CD4-positive, alpha-beta T cell treated with Interleukin-2 at 100 ng/mL for 4 hours (primary cell): ENCODE measurements at places on chromosomes 2 and 18.
A peak's percentile ranks its signal among the peaks of the same experiment; 100 is the strongest.

DNA sequence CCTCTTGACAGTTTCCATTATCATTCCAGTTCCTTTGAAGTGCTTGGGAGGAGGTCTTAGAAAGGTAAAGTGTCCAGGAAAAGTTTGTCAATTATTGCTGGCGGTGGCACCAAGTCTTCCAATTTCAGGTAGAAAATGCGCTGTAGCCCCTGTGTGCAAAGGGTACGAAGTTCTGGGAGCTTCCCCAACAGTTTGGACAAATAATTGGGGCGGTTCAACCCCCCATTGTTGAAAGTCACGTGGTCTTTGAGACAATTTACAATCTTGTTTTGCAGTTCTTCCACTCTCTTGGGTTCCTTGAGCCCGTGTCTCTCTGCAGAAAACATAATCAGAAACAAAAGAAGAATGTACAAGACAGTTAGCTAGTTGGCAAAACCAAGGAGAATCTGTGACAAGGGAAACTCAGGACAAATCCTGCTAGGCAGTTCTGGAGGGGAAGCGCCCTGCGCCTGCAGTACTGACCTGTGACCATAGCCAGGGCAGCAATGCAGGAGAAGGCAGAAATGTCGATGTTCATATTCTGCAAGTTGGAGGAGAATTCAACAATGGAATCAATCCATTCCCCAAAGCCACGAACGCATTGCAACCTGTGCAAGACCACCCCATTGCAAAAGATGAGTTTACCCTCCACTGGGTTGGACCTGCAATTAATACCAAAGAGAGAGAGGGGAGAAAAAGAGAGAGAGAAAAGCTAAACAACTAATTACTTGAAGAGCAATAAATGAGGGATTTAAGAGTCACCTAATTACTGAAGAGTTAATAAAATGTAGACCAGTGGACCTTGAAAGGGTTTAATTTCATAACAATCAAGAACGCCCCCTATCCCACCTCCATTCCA, 6.6 kb downstream of the NR4A2 start:
- no peak for DNase-seq

DNA sequence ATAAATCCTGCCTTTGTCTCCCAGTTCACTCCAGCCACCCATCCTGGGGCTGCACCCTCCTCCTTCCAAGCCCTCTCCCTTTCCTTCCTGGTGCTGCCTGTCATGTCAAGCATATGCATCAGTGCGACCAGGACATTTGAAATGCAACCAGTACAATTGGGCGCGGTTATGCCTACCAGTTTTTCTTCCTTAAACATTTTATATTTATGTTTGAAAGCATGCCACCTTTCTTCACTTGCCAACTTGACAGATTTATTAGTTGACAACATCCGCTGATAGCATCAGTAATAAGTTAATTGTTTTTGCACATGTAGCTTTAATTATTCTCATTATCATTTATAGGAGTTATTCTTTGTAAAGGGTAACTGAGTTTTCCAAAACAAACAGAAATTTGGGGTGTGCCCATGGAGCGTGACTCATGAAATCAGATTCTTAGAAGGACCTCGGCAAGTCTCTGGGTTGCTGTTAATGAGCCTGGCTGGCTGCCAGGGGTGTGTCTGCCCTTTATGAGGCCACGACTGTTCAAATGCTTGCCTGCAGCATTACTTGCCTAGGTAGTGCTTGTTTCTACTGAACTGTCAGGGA, 32.8 kb upstream of the IL1B start:
- DNase-seq = peak; percentile 49

DNA sequence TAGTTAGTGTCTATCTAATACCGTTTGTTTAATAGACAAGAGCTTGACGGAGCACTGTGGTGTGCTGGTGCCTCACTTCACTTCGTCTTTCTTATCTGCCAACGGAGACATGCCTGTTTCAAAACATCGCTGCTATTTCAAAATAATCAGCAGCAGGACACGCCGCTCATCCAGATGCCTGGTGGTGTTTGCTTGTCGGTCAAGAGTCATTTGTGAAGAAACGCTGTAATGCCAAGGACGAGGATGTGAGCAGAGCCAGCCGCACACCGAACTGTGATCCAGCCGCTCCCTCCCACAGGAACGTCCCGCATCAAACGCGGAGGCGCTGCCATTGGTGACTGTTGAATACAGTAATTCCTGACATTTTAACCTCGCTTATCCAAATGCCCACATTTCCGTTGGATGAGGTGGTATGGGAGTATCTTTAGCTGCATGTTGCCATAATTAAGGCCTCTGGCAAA, 432.4 kb downstream of the FBXO15 start:
- DNase-seq = no peak

DNA sequence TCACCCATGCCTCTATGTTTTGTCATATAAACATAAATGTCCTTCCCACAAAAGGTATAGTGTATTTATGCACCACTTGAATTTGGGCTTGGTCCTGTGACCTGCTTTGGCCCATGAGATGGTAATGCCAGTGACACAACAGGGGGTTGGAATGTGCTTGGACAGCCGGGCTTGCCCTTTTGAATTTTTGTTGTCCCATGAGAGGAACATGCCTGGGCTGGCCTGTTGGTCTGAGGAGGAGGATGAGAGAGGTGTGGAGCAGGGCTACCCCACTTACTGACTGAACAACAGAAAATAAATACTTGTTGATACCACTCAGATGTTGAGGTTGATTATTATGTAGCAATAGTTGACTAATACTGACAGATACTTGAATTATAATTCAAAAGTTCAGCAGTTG, 63.2 kb upstream of the TCF4 start:
- DNase-seq = no peak

- DNase-seq = no peak
These were observed 701.6 kb upstream of the ZEB2 start for GRCh38 chr2:145221516-145221915.

DNA sequence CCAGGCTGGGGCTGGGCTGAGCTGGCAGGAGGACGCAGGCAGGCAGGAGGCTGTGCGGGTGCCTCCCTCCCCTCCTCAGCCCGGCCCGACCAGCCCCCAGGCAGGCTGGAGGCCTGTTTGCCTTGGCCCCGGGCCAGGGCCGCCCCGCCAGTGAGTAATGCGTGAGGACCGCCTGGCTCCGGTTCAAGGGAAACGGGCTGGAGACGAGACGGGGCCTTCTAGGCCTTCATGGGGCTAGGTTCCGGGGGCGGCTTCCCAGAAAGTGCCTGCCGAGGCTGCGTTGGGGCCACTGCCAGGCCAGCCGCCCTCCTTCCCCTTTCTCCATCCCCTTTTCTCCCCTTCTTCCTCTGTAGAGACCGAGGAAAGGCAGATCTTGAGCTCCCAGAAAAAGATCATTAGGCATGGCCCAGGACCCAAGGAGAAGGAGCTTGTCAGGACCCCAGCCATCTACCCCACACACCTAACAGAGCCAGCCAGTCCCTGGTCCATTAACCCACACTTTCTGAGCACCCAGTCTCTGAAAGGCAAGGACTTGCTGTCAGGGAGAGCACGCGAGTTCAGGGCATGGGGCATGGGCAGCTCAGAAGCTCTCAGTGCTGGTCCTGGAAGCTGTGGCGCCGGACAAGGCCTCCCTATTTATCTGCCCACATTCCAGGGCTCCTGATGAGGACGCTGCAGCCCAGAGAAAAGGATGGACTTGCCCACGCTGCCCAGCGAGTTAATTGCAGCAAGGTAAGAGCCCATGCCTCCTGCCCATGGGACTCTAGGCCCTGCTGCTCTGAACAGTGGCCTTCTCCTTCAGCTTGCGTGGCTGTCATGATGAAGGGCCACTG, 48.5 kb downstream of the SMAD7 start:
- DNase-seq = no peak

DNA sequence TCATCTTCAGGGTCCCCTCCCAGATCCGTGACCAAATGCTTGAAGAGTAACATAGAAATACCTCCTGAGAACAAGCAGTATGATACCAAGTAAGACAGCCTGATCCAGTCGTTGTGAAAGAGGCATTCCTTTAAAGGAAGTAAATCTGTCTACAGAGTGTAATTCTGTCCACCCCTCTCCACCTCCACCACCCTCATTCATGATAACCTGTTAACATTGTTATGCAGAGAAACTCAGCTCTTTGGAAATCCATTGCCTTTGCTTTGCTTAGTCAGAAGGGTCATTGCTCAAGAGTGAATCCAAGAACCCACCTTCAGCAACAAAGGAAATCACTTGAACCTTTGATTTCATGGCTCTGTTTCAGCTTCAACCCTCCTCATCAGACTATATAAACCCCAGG, 155.6 kb downstream of the CYP26B1 start:
- DNase-seq = no peak

DNA sequence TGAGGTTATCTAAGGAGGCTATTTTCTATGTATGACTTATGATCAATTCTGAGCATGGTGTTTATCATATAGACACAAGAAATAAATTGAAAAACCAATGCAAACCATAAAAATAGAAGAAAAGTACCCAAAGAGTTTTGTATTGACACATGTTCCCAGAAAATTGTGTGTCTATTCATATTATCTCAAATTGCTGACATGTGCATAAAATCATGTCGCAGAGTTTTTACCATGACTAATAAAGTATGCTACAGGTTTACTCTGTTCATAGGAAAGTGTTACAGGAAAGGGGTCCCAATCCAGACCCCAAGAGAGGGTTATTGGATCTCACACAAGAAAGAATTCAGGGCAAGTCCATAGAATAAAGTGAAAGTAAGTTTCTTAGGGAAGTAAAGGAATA, 290.7 kb upstream of the NRXN1 start:
- no peak for DNase-seq

GRCh38 chr2:177275743-177276055, 11.2 kb upstream of the NFE2L2 start:
- no peak for DNase-seq

GRCh38 chr2:172480301-172481218, 53.2 kb downstream of the ITGA6 start:
- DNase-seq = no peak

GRCh38 chr2:4831751-4832150, 860.4 kb upstream of the SOX11 start:
- no peak for DNase-seq

- DNase-seq = peak; percentile 60
These were observed 44.3 kb downstream of the SERTAD2 start for GRCh38 chr2:64609227-64609941.

DNA sequence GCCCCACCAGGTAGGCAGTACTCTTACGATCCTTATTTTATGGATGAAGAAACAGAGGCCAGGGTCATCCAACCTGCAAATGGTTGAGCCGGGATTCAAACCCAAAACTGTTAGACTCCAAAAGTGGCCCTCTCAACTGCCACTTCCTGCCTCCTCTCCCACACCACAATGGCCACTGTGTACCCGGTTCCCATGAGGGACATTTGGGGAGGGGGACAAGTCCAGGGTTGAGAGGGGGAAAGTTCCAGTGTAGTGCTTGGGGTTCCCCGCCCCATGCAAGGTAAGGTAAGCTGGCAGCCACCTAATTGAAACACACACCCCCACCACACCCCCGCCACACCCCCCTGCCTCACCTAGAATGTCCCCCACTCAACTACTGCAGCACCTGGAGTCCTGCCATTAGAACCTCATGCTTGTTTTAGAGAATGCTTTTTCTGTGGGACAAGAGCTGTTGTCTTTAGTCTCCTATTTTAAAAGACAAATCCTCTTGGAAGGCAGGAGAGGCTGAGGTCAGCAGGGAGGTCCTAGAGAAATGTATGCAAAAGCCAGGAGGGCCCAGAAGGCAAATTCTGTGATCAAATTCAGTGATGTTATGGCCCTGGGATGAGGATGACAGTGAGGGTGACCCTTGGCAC, 145.2 kb downstream of the ZFP36L2 start:
- DNase-seq = no peak

DNA sequence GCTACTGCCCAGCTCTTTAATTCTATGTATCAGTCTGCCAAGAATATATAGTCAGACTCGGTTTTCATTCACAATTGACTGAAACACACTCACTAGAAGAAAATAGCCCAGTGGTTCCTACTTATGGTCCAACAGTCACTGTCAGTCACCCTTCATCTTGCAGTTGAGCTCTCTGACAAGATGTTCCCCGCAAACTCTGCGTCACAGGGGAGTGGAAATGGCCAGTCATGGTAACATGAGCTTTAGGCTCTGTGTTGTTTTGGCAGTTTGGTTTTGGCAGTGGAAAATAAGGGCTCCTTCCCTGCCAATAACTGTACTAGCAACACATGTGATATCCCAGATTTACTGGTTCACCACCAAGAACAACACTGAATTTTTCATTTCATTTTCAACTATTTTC, 122.5 kb downstream of the PRPF40A start:
- DNase-seq = no peak

GRCh38 chr18:11470941-11471340, 138.5 kb upstream of the SLC35G4 start:
- no peak for DNase-seq

DNA sequence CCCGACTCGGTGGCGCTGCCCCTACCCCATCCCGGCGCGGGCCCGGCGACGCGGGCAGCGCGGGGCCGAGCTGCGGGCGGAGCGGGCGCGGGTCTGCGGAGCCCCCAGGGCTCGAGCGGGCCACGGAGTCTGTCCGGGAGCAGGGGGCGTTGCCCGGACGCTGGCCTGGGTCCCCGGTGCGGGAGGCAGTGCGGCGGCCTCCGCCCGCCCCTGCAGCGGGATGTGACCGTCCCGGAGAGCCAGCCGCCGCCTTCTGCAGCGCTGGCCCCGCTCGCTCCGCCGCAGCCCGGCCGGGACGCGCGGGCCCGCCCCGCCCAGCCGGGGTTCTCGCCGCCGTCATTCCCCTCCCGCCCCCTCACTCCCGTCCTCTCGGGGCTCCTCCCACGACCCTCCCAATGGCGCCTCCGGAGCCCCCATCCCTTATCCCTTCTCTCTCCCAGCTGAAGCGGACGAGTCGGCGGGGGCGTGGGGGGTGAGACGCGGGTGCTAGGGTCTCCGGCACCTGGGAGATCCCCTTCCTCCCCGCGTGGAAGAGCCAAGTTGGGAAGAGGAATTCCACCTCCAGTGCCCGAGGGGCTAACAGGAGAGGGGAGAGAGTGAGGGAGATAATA, at the start of gene FNDC4:
Gene FNDC4, minus strand, starts transcription at position 257 of the 611 bp plus-strand sequence. CDS start 521 bp downstream, outside the sequence.
- peak; percentile 3 for DNase-seq

DNA sequence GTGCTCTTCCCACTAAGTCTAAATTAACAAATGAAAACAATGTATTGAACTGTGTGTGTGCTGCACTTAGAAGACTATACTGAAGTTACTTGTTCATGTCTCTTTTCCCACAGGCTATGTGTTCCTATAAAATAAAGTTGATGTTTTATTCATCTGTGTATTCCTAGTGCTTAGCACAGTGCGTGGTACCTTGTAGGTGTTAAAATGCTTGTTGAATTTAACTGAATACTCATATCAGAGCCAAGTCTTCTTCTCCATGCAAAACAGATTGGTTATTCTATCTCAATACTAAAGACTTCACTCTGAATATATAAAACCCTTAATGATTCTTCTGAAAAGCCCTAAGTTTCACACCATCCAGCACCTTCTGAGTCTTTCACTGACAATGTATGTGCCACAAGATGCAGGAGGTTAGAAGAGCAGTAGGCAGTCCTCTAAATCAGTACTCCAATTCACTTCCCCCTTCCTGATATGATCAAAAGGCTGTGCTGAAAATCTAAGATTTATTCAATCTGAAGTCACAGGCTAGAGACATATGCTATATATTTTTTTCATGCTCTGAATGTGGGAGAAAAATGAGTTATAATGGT, 231.7 kb upstream of the CCDC150 start:
- no peak for DNase-seq

DNA sequence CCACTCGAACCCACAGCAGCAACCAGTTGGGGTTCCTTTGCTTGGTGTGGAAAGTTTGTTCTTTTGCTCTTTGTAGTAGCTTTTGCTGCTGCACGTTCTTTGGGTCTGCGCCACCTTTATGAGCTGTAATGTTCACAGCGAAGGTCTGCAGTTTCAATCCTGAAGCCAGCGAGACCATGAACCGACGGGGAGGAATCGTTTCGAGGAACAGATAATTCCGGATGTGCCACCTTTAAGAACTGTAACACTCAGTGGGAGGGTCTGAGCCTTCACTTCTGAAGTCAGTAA, 14.3 kb downstream of the GPR17 start:
- DNase-seq = no peak

- DNase-seq = no peak
These were observed 86.4 kb downstream of the GFPT1 start for GRCh38 chr2:69300650-69301049.
